ENCODE measurements at places on chromosomes 6 and 20.

- DNase-seq = no peak
These were observed 99.0 kb upstream of the IYD start for GRCh38 chr6:150269857-150270223.

DNA sequence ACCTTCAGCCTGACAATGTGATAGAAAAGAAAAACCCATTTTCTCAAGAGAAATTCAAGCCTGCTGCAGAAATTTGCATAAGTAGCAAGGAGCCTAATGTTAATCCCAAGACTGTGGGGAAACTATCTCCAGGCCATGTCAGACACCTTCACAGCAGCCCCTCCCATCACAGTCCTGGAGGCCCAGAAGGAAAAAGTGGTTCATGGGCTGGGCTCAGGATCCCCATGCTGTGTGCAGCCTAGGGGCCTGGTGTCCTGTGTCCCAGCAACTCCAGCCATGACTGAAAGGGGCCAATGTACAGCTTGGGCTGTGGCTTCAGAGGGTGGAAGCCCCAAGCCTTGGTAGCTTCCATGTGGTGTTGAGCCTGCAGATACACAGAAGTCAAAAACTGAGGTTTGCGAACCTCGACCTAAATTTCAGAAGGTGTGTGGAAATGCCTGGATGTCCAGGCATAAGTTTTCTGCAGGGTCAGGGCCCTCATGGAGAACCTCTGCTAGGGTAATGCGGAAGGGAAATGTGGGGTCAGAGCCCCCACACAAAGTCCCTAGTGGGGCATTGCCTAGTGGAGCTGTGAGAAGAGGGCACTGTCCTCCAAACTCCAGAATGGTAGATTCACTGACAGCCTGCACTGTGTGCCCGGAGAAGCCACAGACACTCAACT, 11.8 kb downstream of the ZBTB9 start:
- DNase-seq = no peak

DNA sequence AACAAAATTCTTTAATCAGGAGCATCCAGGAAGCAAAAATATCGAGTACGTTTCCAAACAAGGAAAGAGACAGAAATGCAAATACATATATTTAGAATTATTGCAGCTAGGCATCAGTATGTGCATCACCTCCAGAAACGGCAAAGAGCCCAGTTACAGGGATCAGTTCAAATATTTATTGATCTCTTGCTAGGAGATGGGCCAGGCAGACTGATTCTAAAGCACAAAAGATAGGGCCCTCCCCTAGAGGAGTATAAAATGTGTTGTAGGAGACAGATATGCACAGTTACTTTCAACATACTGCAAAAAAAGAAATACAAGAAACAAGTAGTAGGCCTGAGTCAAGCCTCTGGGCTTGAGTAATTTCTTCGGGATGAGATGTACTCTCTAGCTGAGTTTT, 80.7 kb upstream of the NHSL1 start:
- DNase-seq = no peak

- no peak for DNase-seq
These were observed 145.5 kb upstream of the RPS6KA2 start for GRCh38 chr6:166772518-166772917.

DNA sequence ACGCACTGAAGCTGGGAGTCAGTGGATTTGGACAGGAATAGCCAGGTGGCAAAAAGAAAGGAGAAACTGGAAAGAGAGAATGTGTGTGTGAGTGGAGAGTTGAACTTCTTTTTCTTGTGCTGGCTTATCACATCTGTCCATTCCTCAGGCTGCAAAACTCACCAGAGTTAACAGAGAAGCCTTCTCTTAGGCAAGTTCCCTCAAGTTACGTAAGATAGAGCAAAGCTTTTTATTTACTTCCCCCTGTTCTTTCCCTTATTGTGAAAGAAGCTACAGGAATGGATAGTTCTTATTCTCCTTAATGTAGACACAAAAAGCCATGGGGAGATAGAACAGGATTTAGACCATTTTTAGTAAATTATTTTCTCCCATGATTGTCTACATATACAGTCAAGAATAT, 188.6 kb downstream of the BMP2 start:
- DNase-seq = no peak

- no peak for DNase-seq
These were observed 11.8 kb upstream of the HBS1L start for GRCh38 chr6:135066397-135066796.

DNA sequence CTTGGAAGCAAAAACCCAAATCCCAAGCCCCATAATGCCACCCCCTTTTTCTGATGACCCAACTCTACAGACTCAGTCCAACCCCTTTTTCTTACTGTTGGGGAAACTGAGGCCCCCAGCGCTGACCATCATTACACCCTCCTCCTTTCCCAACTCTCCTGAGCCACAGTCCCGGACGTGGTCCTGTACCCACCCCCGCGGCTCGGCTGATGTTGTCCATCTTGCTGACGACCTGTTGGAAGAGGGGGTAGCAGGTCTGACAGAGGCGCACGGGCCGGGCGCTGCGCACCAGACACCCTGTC, 533 bp downstream of the OSTM1 start:
- no peak for DNase-seq

GRCh38 chr6:167811040-167811439, 15.7 kb upstream of the AFDN start:
- DNase-seq = peak; percentile 8

DNA sequence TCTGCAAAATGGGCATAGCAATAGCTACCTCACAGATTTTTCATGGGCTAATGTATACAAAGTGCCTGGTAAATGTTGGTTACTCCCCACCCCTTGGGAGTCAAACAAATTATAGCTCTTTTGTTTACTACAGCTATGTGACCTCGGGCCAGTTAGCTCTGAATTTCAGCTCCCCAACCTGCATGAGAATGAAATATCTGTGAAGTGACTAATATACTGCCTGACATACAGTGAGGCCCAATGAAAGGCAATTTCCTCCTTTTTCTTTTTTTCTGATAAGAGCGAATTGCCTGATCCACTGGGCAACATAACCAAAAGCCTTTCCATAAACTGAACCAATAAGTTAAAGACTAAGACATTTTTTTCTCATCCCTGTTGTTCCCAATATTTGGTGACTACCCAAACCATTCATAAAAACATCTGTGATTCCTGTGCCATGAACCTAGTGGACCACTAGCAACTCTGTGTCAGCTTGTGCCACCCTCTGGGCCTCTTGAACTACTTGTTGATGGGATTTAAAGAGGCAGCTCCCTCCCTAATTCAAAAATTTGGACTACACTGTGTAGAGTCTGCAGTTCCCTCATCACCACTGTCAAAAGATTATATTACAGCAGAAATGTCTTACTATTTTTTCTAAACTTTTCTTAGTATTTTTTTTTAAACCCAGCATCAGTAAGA, 91.9 kb upstream of the TMEM30A start:
- DNase-seq = no peak

DNA sequence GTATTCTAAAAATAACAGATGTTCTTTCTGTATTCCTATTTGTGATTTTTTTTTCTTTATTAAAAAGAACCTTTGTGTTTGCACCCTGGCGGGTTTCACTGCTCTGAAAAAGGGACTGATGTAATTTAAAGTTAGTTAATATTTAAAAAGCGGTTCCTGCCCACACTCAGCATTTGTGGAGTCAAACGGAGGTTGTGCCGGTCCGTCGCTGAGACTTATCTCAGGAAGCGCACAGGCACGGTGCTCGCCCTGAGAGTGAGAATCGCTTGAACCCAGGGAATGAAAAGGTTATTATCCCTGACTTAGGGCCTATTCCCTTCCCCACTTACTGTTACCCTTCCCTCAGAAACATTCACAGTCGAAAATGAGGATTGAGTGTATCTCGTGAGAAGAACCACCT, 366.7 kb downstream of the THBS2 start:
- no peak for DNase-seq

DNA sequence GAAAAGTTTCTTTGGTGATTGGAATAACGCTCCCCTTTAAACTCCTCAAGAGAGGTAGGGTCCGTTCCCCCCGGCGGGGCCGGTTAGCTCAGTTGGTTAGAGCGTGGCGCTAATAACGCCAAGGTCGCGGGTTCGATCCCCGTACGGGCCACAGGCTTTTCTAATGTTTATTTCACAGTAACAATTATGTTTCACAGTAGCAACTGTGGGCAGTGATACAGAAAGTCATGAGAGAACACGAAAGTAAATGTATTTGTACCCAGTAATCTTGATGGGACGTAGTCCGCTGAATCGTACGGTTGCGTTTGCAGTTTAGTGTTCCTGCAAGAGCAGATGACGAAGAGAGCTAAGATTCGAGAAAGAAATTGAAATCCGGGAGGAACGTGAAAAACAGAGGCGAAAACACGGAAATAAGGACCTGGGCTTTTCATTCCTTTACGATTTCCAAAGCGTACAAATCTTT, 505.5 kb downstream of the PRIM2 start:
- DNase-seq = no peak

DNA sequence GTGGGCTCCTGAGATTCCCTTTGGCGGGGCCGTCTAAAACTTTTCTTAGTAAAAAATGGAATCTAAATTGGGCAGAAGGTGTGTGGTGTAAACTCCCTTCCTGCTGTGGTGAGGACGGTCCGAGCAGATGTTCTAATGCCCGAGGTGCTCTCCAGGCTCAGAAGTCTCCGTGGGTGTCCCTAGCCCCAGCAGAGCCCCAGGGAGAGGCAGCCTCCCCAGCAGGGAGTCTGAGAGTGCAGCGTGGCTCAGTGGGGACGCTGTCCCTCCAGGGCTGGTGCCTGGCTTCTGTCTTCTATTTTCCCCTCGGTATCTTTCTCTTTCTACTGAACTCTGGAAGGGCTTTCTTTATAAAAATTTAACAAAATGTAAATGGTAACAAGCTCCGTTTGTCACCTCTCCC, 208.2 kb downstream of the SMOC2 start:
- no peak for DNase-seq

DNA sequence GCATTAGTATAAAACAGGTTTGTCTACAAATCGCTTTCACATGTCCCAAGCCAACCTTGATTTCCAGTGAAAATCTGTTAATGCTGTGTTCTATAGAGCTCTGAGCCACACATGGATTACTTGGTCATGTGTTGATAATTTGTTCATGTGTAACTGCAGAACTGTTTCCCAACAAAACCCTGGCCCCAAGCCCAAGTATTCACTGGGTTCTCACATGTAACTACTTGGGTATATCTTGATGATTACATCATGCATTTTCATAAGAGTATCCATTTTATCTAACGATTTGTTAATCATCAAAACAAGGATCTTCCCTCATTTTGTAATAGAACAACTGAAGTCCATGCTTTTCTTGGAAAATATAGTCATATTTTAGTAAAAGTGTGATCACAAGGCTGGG, 657.6 kb downstream of the PRKN start:
- no peak for DNase-seq

DNA sequence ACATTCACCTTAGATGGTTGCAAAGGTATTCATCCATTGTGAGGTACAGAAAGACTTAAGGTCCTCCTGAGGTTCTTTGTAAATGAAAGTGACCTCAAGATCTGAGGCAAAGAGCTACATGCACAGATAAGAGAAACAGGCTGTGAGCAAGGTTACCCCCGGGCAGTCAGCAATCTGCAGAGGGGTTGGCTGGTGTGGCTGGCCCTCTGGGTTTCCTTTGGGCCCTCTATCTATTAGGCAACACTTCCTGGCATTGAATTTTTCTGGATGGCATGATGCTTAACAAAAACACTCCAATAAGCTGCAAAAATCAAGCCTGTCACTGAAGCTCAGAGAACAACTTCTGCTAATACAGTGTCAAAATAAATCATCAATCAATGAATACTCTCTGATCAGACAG, 48.9 kb upstream of the RALGAPA2 start:
- DNase-seq = no peak

Data from SHP77 treated with DMSO at 0.1 percent for 48 hours (cell line).